CD8-positive, alpha-beta memory T cell (primary cell): ENCODE measurements at places on chromosomes 16 and 17. TPM values are rescaled to one million over a fixed set of nuclear protein-coding genes. Genes with fewer than 3 reads are reported as not detected.

DNA sequence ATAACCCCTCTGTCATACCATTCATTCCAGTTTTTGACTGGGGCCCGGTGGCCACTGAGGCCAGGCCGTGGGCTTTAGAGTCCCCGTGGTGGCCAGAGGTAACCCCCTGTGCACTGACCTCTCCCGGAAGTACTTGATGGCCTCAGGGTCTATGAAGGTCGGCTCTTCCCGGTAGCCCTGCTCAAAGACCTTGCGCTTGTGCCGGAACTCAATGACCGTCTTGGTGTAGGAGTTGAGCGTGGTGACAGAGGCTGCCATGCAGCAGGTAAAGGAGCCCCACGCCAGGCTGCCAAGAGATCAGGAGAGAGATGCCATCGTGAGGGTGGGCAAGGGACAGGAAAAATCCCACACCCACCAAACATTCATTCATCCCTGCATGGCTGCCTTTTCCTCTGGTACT, 234.8 kb downstream of the GSG1L start:
- H3K4me3 ChIP-seq, result no peak overlapping the region
- DNase-seq, result no peak
- H3K27ac ChIP-seq, result no peak overlapping the region

DNA sequence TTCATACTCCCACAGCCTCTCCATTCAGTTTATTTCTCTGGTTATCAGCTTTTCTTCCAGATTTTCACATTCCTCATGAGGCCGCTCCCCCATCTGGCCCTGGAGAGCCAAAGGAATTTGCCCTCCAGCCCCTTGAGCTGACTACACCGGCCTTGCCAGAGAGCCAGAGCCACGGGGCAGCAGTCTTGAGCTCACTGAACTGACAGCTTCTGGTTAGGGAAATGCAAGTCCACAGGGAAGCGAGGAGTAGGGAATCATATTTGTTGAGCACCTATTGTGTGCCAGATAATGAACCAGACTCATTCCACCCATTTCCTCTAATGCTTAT, 102.4 kb downstream of the ABCC12 start:
- H3K4me1 ChIP-seq, result no peaks in the 10 kb centered on the region
- H3K27ac ChIP-seq, result no peak overlapping the region
- no peak overlapping the region for H3K4me3 ChIP-seq
- H3K27me3 ChIP-seq, result no peaks in the 10 kb centered on the region
- no peaks in the 10 kb centered on the region for H3K36me3 ChIP-seq

GRCh38 chr17:57511475-57512123, 233.5 kb downstream of the CCDC182 start:
- no peaks in the 10 kb centered on the region for H3K36me3 ChIP-seq
- H3K27me3 ChIP-seq, result no peaks in the 10 kb centered on the region
- H3K4me3 ChIP-seq, result no peak overlapping the region

GRCh38 chr17:44247876-44248736, 19.8 kb downstream of the SLC4A1 start:
- H3K27ac ChIP-seq, result no peak overlapping the region
- no peak for DNase-seq
- H3K27me3 ChIP-seq, result no peaks in the 10 kb centered on the region

- H3K4me3 ChIP-seq, result no peak overlapping the region
- no peak overlapping the region for H3K27ac ChIP-seq
- H3K27me3 ChIP-seq, result no peaks in the 10 kb centered on the region
- peaks cover 94% of the 10 kb centered on the region for H3K4me1 ChIP-seq
- no peaks in the 10 kb centered on the region for H3K36me3 ChIP-seq
- no peak for DNase-seq
These were observed 243.1 kb downstream of the SEC14L1 start for GRCh38 chr17:77383613-77384608.

GRCh38 chr16:65773301-65773874, 593.1 kb upstream of the CDH5 start:
- H3K27me3 ChIP-seq, result no peaks in the 10 kb centered on the region
- no peaks in the 10 kb centered on the region for H3K36me3 ChIP-seq
- no peaks in the 10 kb centered on the region for H3K4me1 ChIP-seq

DNA sequence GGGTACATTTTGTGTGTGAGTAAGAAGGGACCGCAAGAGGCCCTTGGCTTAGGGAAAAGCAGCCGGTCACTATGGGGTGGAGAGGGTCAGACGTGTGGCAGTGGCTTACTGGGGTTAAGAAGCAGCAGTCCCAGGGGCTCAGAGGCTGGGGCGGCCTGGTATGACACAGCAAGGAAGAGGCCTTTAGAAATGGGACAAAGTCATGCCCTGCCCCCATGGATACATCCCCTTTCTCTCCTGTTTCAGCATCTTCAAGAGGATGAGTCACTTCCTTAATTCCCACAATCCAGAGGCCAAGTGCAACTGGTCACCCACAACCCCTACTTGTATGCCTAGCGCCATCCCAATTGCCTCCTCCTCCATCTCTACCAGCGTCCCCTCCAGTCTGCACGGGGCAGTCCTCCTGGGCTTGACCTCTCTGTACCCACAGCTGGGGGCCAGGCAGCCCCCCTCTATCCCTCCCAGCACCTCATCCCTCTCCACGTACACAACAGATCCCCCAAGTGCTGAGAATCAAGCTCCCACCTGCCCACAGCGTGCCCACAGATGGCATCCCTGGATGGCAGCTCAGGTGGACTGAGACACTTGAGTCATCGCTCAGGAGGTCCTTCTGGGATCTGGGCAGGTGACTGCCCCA, 6.9 kb upstream of the EFTUD2 start:
- DNase-seq, result no peak
- no peaks in the 10 kb centered on the region for H3K27me3 ChIP-seq
- no peaks in the 10 kb centered on the region for H3K36me3 ChIP-seq
- H3K4me1 ChIP-seq, result no peaks in the 10 kb centered on the region

GRCh38 chr16:66264311-66265047, 102.0 kb upstream of the CDH5 start:
- no peaks in the 10 kb centered on the region for H3K4me1 ChIP-seq
- DNase-seq, result no peak
- no peak overlapping the region for H3K27ac ChIP-seq
- peaks cover 4% of the 10 kb centered on the region for H3K27me3 ChIP-seq
- H3K4me3 ChIP-seq, result no peak overlapping the region
- no peaks in the 10 kb centered on the region for H3K36me3 ChIP-seq

- no peaks in the 10 kb centered on the region for H3K36me3 ChIP-seq
- no peak overlapping the region for H3K27ac ChIP-seq
- DNase-seq, result no peak
- no peaks in the 10 kb centered on the region for H3K4me1 ChIP-seq
- H3K4me3 ChIP-seq, result no peak overlapping the region
These were observed 24.0 kb downstream of the REXO5 start for GRCh38 chr16:20830372-20830771.

DNA sequence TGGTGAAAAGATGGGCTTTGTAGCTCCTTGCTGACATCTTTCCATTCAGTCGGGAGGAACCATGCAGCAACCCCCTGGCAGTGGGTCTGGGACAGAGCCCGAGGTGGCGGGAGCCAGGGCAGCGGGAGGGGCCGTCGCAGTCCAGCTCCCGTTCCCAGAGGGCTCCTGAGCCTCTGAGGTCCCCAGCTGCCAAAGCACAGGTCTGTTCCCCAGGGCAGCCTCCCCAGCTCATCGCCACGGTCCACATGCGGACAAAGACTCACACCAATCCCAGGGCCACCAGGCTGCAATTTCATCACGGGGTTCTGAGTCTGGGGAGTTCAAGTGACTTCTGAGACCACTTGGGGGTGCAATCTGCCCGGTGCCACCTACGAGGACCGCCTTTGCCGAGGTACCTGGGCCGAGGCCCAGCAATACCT, 196.0 kb downstream of the RBFOX3 start:
- no peaks in the 10 kb centered on the region for H3K36me3 ChIP-seq
- H3K27ac ChIP-seq, result no peak overlapping the region
- no peak for DNase-seq
- no peak overlapping the region for H3K4me3 ChIP-seq
- no peaks in the 10 kb centered on the region for H3K4me1 ChIP-seq

DNA sequence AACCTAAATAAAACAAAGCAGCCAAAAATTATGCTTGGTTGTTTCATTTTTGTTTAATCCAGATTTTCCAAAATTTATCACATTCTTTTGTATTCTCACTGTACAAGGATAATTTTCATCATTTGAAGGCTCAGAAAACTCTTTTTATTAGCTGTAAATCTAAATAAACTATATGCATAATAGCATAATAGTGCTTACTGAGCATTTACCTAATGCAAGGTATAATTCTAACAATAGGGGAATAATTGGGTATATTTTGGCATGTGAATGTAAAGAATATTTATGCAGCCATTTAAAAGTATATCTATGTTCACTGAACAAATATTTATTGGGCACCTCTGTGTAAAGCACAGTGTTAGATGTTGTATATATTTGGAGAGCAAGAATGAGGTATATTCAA, 17.0 kb downstream of the PALB2 start:
- no peak overlapping the region for H3K4me3 ChIP-seq
- peaks cover 30% of the 10 kb centered on the region for H3K36me3 ChIP-seq
- no peaks in the 10 kb centered on the region for H3K27me3 ChIP-seq
- H3K4me1 ChIP-seq, result no peaks in the 10 kb centered on the region

- DNase-seq, result no peak
- H3K27ac ChIP-seq, result no peak overlapping the region
- H3K36me3 ChIP-seq, result peaks cover 19% of the 10 kb centered on the region
- H3K27me3 ChIP-seq, result no peaks in the 10 kb centered on the region
- peaks cover 13% of the 10 kb centered on the region for H3K4me1 ChIP-seq
These were observed 38.0 kb downstream of the ARHGAP17 start for GRCh38 chr16:24976971-24977677.

DNA sequence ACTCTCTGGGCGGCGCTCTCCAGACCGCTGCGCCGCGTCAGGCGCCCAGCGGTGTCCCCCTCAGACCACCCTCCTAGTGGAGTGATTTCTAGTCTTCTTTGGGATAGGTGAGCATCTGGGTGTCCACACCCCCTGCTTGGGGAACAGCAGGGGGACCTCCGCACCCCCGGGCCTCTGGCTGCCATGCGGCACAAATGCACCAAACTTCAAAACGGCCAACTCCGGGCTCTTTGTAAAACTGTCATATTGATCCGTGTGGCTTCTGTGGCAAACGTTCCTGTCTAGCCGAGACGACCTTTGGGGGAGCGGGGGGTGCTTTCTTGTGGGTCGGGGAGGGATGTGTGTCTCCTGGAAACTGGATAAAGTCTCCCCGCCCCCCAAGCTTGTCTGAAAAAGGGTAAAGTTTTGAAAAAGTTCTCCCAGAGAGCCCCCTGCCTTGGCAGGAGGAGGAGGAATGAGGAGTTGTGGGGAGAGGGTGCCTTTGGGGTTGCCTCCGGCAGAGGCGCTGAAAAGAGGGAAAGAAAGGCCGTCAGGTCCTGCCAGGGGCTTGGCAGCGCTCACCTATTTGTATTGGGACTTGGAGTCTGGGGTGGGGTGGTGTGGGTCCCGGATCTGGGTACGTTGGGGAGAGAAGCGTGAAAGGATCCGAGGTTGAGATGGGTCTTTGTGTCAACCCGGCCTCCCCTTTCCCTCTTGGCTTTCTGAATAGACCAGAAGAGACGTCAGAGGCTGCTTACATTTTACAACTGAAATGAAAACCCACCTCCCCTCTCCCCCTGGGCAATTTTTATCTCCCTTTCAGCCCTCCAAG, 2.2 kb upstream of the CHD3 start:
- H3K36me3 ChIP-seq, result peaks cover 24% of the 10 kb centered on the region
- H3K4me3 ChIP-seq, result peak overlapping the region; percentile 85
- H3K27ac ChIP-seq, result peak overlapping the region; percentile 79

DNA sequence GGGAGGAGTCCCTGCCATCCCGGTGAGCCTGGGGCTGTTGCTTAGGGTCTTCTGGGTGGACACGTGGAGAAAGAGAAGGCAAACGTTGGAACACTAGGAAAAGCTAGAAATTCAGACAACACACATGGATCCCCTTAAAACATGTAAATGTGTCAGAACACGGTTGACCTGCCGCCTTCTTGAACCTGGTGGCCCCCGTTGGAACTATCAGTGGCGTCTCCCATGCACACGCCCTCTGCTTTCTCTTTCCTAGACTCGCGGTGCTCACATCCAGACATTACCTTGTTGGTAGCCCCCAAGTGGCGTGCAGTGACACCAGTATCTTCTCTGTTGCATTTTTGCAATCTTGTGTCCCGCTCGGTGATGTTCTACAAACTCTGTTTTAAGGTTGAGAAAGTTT, 18.6 kb downstream of the CIBAR2 start:
- no peaks in the 10 kb centered on the region for H3K27me3 ChIP-seq
- H3K27ac ChIP-seq, result no peak overlapping the region
- no peaks in the 10 kb centered on the region for H3K36me3 ChIP-seq
- peaks cover 9% of the 10 kb centered on the region for H3K4me1 ChIP-seq
- H3K4me3 ChIP-seq, result no peak overlapping the region

DNA sequence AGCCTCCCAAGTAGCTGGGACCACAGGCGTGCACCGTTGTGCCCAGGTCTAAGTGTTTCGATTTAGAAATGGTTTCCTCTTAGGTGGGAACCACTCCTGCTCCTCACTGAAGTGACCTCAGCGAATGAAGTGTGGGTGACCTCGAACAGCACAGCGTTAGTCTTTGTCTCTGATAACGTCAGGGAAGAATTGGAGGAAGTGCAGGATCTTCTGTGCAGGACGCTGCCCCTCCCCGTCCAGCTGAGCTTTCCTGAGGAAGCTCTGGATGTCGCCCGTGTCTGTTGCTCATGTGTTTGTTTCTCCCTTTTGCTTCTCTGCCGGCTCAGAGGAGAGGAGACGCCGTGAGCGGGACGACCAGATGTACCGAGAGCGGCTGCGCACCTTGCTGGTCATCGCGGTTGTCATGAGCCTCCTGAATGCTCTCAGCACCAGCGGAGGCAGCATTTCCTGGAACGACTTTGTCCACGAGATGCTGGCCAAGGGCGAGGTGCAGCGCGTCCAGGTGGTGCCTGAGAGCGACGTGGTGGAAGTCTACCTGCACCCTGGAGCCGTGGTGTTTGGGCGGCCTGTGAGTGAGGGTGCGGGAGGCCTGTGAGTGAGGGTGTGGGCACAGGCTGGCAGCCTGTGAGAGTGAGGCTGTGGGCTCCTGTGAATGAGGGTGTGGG, 15.6 kb downstream of the SPG7 start:
- H3K27ac ChIP-seq, result no peak overlapping the region
- no peak for DNase-seq
- H3K36me3 ChIP-seq, result peaks cover 49% of the 10 kb centered on the region

GRCh38 chr17:78126895-78127238, 1.7 kb downstream of the TMC6 start:
- peak overlapping the region; percentile 79 for H3K4me3 ChIP-seq
- H3K4me1 ChIP-seq, result peaks cover 68% of the 10 kb centered on the region
- H3K36me3 ChIP-seq, result peaks cover 45% of the 10 kb centered on the region
- H3K27ac ChIP-seq, result peak overlapping the region; percentile 87

The NGFR gene
- 0.15 TPM for total RNA-seq

The WIPI1 gene
- total RNA-seq, result 10.3 TPM

The INCA1 gene
- 0.18 TPM for total RNA-seq

The CCT6B gene
- total RNA-seq, result 1.8 TPM

The MT1A gene
- not detected for total RNA-seq

The CSH2 gene
- not detected for total RNA-seq

The KRT17 gene
- total RNA-seq, result 0.35 TPM

The NTN1 gene
- 0.24 TPM for total RNA-seq
